Cerebellar cortex (tissue), 1 donor: ENCODE measurements at places on chromosomes 12 and 14.

- no peak for DNase-seq
Measured at GRCh38 chr14:94113908-94114588, 3.5 kb downstream of the IFI27 start.

DNA sequence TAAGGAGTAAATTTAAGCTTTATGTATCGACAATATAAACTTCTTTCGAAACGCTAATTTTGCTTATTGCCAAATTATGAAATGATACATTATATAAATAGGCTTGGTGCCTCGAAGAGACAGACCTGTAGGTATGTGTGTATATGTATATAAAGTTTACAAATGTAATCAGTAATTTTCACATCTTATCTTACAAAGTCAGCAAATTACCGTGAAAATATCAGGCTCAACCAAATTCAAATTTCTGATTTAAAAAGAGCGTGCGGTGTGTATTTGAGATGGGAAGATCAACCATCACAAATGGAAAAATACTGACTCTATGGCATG, 605 bp downstream of the ZCRB1 start:
- peak; percentile 52 for DNase-seq

GRCh38 chr12:90921536-90921935, 33.4 kb downstream of the CCER1 start:
- no peak for DNase-seq

- no peak for DNase-seq
Measured at GRCh38 chr12:130672089-130672820, 43.8 kb downstream of the RIMBP2 start.

DNA sequence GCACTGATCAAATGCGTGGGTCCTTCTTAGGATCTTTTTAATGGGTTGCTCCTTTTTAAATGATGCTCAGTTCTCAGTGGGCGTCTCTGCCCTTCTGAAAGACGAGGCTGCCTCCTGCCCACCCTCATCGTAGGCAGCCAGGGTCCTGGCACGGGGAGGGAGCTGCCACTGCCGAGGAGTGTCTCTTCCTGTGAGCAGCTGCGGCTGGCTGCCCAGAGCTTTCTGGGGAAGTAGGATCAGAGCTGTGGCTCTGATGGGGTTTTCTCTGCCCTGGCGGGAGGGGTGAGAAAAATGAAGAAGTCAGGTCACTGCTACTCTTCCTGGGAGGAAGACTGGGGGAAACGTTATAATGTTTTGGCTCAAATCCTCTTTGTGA, 31.1 kb upstream of the BEGAIN start:
- no peak for DNase-seq
